ENCODE measurements at places on chromosomes 7 and 10.

DNA sequence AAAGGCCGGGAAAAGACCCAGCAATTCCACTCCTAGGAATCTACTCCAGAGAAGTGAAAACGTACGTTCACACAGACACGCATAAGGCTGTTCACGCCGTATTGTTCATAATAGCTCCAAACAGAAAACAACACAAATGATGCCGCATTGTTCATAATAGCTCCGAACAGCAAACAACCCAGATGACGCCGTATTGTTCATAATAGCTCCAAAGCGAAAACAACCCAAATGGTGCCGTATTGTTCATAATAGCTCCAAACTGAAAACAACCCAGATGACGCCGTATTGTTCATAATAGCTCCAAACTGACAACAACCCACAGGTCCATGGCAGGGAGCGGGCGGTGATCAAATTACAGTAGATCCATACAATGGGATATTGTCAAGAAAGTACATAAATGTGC is 85.2 kb upstream of the DNAAF5 start:
- DNase-seq: no peak

GRCh38 chr10:119362122-119362521 is 154.8 kb downstream of the GRK5 start:
- DNase-seq: no peak

- no peak for DNase-seq
These were observed 40.3 kb upstream of the SH2D4B start for GRCh38 chr10:80497187-80498077.

GRCh38 chr10:17428351-17429097 is 25.9 kb downstream of the ST8SIA6 start:
- peak; percentile 43 for DNase-seq

- DNase-seq: no peak
These were observed 95.5 kb downstream of the UBE3C start for GRCh38 chr7:157234271-157234670.

GRCh38 chr7:5265320-5266190 is 17.2 kb upstream of the SLC29A4 start:
- DNase-seq: no peak

GRCh38 chr7:4837803-4838625 is 23.8 kb downstream of the PAPOLB start:
- DNase-seq: no peak

DNA sequence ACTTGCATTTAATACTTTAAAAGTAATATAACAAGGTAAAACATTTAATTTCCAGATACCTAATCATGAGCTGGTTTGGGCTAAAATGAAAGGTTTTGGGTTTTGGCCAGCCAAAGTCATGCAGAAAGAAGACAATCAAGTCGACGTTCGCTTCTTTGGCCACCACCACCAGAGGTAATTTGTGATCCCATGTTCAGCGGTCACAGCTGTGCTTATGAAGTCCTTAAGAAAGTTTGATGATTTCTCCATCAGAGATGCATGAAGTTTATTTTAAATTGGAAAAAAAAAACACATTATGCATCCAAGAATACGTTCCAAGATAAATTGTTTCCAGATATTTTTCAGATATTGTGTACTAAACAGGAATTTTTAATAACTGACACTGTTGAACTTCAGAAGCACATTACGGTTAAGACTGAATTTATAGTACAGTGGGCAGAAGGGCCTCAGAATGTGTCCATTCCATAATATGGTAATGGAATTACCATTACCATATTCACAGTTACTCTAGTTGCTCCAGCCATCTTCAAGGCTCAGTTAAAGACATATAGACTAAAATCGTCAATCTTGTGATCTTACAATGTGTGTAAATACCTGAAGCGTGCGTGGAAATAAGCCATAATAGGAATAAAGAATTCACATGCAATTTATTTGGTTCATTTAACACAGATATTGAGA is 106.8 kb downstream of the ZMYND11 start:
- DNase-seq: no peak

- no peak for DNase-seq
These were observed 13.4 kb downstream of the EBF3 start for GRCh38 chr10:129950676-129951075.

DNA sequence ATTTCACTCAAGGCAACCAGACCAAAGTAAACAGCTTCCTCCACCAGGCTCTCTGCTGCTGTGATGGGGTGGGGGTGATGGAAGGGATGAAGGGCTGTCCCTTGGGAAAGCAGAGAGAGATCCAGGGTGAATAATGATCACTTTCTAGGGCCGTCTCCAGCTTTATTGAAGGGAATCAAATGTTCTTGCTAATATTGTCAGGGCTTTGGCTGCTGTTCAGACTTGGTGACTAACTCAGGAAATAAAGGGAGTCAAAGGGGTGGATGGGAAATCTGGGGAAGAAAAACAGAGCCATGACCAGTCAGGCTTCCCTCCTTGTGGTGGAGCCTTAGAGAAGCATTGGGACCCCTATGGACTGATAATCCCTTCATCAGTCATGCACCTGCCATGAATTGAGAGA is 196.2 kb upstream of the AGK start:
- no peak for DNase-seq

DNA sequence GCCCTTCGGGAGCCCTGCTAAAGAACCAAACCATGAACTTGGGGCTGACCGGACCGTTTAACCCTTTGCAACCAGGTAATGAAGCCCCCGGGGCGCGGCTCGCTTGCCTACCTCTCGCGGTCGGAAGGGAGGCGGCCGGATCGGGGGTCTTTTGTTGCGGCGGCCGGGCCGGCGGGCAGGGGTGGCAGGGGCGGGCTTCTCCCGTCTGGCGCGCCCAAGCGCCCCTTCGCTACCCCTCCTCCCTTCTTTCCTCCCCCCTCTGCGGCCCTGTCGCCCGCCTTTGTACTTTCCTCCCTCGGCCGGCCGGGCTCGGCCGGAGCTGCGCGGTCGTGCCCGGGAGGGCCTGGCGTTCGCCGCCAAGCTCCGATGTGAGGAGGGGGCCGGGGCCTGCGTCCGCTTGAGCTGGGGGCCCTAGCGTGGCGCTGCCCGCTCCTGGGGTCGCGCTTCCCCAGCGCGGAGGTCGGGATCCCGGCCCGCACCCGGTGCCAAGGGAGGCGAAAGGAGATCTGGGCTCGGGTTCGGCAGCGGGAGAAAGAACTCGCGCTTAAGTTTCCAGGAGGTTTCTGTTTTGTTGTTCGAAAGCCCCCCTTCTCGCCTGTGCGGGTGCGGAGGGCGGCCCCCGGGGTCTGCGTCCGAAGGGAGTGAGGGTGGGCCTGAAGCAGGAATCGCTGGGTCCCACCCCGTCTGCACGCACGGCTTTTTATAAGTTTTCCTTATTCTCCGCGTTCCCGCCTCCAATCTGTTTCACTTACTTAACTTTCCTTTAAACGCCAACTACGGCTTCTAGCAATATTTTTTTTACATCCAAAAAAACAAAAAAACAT is 436.8 kb upstream of the GALNT17 start:
- no peak for DNase-seq

GRCh38 chr10:49734676-49735075 is 27.4 kb downstream of the OGDHL start:
- no peak for DNase-seq

DNA sequence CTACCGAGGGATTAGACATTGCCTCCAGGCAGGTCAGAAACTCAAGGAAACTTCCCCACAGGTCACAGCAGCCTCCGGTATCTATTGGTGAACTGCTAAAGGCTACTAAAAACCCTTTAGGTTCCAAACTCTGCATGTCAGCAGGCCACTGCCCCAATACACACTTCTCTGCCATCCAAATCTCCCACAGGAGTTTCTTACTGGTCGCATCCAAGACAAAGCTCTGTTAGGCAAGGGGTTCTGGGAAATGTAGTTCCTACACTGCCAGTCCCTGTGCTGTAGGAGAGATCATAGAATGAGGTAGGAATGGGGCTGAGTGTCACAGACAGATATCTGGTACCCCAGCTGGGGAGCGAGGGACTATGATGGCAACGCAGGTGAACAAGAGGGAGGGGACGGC is 757.0 kb upstream of the C7orf33 start:
- no peak for DNase-seq

- no peak for DNase-seq
These were observed 13.7 kb downstream of the CALML3 start for GRCh38 chr10:5538446-5538845.

DNA sequence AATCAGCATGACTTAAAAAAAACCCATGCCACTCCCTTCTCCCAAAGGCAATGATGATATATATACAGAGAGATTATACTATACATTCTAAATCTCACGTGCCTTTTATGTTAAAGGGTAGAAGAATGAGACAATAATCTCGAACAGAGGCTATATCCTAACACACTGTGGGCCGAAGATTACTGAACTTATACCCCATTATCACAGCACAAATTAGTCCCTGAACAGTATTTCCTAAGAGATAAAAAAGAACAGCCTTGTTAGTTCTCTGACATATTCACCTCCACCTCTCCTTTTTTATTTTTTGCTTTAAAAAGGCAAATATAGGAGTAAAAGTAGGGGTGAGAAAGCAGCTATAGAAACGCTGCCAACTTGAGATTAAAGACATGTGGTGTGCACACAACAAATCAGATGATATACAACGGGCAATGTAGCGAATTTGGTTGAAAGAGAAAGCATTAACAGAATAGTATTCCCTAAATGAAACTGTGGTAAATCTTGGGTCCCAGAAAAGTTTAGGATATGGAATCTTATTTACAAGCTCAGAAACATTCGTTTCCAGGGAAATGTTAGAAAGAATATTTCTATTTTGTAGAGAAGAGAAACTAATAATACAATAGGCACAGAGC is 69.5 kb downstream of the JMJD1C start:
- no peak for DNase-seq

GRCh38 chr10:118850418-118851061 is 95.8 kb upstream of the CACUL1 start:
- DNase-seq: peak; percentile 28

- no peak for DNase-seq
These were observed 7.8 kb upstream of the BAMBI start for GRCh38 chr10:28669227-28670173.

- DNase-seq: no peak
These were observed 17.9 kb upstream of the BMPER start for GRCh38 chr7:33887266-33887975.

GRCh38 chr7:145411066-145411465 is 575.2 kb upstream of the TPK1 start:
- no peak for DNase-seq

GRCh38 chr7:139332697-139333359 is 8.3 kb upstream of the FMC1 start:
- DNase-seq: no peak

GRCh38 chr7:71229148-71229547 is 97.2 kb downstream of the GALNT17 start:
- DNase-seq: no peak

- DNase-seq: no peak
These were observed 194.0 kb downstream of the HDAC9 start for GRCh38 chr7:18689551-18689950.

DNA sequence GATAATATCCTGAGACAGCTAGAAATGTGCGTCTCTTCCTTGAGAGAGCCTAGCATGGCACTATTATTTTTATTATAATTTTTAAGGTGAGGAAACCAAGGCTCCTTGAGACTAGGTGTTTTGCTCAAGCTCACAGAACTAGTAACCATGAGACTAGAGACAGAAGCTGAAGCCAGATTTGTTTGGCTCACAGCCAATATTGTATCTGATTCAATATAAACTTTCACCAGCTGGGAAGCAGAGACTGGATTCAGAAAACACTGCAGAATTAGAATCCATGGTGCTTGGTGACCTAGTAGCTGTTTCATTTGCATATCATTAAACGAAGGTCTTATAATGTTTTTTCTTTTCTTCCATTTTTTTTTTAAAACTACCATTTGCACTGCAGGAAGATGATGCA is 64.4 kb downstream of the DNAJB9 start:
- DNase-seq: no peak

DNA sequence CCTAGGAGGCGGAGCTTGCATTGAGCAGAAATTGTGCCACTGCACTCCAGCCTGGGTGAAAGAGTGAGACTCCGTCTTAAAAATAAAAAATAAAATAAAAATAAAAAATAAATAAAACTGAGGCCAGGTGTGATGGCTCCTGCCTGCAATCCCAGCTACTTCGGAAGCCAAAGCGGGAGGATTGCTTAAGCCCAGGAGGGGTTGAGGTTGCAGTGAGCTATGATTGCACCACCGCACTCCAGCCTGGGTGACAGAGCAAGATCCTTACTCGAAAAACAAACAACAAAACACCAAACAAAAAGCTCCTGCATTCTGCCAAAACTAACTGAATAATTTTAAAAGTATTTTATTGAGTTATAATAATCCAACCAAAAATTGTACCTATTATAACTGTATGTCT is 36.2 kb downstream of the AGAP4 start:
- DNase-seq: no peak

- DNase-seq: no peak
These were observed 304.1 kb upstream of the LRGUK start for GRCh38 chr7:133822868-133823552.

DNA sequence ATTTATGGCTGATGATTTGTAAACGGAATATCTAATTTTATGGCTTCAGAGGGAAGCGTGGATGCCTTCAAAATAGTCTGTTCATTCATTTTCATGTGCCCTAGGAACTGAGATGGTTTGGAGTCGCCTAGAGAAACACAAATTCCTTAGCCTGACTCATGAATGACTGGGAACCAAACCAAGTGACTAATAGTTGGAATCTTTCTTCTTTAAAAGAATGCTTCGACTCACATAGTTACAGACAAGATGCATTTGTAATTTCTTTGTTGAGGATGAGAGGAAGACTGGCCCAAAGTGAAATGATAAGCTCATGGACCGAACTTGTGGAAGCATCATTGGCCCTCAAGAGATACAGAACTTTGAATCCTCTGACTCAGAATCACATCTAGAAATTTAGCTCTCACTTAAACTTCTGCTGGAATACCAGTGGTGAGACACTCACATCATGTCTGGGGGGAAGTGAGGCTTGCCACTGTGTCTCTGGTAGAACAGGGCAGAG is 1107.2 kb downstream of the NRG3 start:
- DNase-seq: no peak

DNA sequence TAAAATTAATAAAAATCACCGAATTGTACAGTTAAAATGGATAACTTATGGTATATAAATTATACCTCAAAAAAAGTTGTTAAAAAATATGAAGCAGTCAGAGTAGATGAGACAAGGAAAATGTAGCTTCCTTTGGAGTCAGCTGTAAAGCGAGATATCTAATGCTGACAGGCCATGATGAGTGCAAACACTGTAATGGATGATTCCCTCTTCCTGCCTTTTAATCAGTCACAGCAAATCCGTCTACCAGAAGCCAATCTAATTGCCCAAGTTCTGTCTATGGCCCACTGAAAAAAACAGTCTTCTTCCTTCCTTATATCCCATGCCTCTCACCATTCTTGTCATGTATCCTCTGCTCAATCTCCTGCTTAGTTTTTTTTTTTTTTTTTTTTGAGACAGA is 59.9 kb upstream of the DNAJB12 start:
- no peak for DNase-seq

GRCh38 chr10:86651021-86651471 is 3.3 kb upstream of the OPN4 start:
- no peak for DNase-seq

GRCh38 chr7:25429731-25430130 is 201.4 kb upstream of the NPVF start:
- no peak for DNase-seq

DNA sequence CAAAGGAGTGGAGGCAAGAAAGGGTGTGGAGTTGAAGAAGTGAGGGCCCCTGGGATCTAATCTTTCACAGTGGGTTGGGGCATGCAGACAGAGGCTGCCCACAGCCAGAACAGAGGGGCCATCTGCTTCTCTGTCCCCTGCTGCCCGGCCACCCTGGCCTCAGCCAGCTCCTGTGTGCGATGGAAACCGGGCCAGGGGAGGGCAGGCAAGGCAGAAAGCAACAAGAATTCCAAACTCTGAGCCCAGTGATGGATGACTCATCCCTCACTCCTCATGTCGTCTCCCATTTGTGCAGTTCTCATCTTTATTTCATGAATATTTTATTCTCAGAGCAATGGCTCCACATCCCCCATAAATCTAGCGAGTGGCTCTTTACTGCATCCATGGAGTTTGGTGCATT is 757.1 kb downstream of the GRID1 start:
- DNase-seq: no peak
